Stimulated activated CD4-positive, alpha-beta T cell treated with anti-CD3 and anti-CD28 coated beads, Interleukin-1b, Interleukin-23, amount 100 ng/mL, for 24 hours (primary cell): ENCODE measurements at places on chromosomes 2 and 18.

DNA sequence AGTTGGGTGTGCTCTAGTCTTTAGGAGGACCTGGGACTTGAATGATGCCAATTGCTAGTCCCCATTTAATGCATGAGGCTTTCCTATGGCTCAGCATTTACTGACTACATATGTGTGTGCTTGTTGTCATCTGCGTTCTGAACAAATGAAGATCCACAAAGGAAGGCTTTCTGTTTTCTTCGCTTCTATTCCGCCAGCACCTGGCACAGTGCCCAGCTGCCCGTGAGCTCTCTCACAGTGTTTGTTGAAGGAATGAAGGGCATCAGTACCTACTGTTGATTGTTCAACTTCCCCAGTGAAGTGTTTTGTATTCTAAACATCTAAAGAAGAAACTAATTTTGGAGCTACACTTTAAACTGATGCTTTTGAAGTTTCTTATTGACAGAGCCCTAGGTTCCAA, 122.4 kb upstream of the LINC00305 start:
- no peak for DNase-seq

- no peak for DNase-seq
Observed at GRCh38 chr18:42872838-42873237, 242.6 kb downstream of the RIT2 start.

GRCh38 chr18:76999077-76999476, 133.5 kb downstream of the MBP start:
- no peak for DNase-seq

DNA sequence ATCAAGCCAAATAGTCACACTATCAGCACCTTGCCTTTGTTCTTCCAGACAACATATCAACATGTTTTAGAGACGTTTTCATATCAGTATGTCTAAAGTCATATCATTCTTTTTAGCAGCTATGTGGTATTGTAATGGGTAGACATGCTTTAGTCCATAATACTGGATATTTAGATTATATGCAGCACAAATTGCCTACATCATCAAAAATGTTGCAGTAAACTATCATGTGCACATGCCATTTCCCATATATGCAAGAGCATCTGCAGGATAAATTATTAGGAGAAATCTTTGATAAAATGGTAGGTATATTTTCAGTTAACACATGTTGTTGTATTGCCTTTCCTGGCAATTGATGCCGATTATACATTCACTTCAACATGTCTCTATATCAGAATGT, 636.5 kb downstream of the XIRP2 start:
- no peak for DNase-seq
